Activated CD4-positive, alpha-beta T cell treated with anti-CD3 and anti-CD28 coated beads, Interleukin-2, amount 10 ng/mL, durations not matched to agents 7 days and 5 days (primary cell): ENCODE measurements at places on chromosomes 1 and 21. TPM values are rescaled to one million over a fixed set of nuclear protein-coding genes. Genes with fewer than 3 reads are reported as not detected.

- DNase-seq = no peak
Observed at GRCh38 chr1:90400131-90400530, 317.0 kb downstream of the BARHL2 start.

GRCh38 chr1:27003745-27004470 lies 8.7 kb downstream of the TENT5B start:
- DNase-seq = no peak

DNA sequence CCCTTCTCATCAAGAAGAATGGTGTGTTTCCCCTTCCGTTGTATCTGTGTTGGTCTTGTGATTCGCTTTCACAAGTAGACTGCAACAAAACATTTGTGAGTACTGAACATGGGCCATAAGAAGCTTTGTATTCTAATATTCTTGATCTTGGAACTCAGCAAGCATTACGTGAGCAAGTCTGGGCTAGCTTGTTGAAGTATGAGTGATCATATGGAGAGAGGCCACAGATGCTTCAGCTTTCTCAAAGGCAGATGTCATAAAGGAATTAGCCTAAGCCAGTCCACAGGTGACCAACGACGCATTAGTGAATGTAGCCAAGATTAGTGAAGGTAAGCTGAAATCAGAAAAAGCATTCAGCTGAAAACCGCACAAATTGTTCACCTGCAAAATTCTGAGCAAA lies 609.6 kb upstream of the NEGR1 start:
- no peak for DNase-seq

DNA sequence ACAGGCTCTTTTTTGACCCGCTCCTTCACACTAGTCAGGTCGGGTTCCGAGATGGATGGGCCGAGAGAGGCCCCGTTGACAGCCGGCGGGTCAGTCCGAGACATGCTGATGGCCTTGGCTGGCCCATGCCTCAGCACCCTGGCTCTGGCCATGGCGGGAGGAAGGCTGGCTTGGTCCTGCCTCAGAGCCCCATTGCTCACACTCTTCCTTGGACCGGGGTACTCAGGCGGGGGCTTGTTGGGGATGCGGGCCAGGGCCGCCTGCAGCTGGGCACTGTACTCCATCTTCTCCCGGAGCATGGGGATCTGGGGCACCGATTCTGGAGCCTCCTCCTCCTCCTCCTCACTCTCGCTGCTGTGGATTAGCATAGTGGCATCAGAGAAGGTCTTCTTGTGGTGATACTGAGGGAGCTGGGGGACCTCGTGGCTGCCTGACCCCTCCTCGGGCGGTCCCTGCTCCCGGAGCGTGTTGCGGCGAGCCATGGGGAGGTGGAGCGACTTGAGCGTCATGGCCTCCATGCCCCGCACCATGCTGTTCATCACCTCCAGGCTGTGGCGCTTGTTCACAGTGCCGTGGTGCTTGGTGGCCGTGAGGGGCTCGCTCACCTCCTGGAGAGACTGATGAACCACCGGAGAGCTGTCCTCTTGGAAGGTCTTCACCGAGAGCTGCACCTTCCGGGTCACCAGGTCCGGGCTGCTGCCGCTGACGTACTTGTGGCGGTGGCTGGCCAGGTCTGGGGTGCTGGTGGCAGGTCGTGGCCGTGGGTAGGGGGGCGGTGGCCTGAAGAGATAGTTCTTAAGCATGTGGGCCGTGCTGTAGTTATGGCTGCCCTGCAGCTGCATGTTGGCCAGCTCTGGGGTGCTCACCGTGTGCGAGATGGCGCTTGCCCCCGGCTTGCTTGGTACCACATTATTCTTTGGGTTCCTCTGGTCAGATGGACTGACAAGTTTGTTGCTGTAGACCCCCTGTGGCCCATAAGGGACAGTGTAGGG lies 102.7 kb downstream of the SMYD2 start:
- no peak for DNase-seq

GRCh38 chr21:45590246-45590725 lies 48.0 kb upstream of the SLC19A1 start:
- DNase-seq = peak; percentile 77

GRCh38 chr1:244451539-244451950 lies at the start of gene ADSS2:
Gene ADSS2, minus strand, starts transcription at chr1:244451909. Its CDS starts 92 bp downstream, at chr1:244451817.
- DNase-seq = no peak

- no peak for DNase-seq
Observed at GRCh38 chr1:36934061-36934460, 100.3 kb downstream of the GRIK3 start.

DNA sequence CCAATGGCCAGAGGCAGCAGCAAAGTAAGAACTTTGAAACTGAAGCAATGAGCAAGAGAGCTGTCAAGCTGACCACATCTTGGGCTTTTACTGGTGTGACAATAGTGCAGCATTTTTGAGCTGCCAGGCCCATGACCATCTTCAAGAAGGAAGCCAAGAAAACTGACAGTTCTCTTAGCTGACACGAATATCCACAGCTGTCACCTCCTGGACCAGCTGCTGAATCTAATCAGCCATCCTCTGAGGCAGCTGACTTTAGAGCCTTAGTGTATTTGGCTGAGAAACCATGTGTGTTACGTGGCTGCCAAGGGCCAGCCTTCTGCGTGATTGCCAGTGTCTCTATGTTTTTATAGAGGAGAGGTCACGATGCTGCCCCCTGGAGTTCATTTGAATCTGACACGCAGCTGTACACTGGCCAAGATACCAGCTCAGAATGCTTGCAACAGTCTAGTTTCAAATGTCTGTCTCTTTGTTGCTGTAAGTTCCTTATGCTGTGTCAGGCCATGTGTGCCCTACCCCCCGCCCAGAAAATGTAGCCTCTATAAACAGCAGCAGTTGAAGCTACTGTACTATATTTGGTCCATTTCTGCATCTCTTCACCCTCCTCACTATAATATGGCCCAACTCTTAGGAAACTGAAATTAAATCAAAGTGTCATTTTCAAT lies 39.7 kb downstream of the PALMD start:
- DNase-seq = peak; percentile 51

- DNase-seq = no peak
Observed at GRCh38 chr1:180141381-180141934, 13.2 kb upstream of the QSOX1 start.

GRCh38 chr1:87117761-87118368 lies 203.4 kb downstream of the HS2ST1 start:
- DNase-seq = no peak

DNA sequence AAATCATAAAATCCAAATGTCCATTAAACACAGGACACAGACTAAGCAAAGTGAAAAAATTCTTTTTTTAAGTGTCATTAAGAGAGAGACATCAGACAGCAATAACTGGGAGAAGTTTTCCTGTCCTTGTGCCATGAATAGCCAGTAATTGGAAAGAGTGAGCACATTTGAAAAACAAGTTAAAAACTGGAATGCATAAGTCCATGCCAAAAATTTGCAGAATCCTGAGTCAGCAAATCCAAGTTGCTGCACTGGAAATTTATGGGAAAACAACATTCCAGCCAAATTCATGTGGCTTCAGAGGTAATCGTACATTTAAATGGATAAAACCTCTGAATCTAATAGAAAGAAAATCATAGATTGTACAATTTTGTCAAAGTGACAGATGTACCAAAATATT lies 291.4 kb downstream of the LRRC40 start:
- no peak for DNase-seq

Gene IL19
- total RNA-seq = not detected

Gene WASF2
- total RNA-seq = 137 TPM

Gene ADAMTS4
- 0.31 TPM for total RNA-seq

Gene AVPR1B
- not detected for total RNA-seq
